Stimulated activated CD8-positive, alpha-beta memory T cell treated with anti-CD3 and anti-CD28 coated beads, Interleukin-15, amount 100 ng/mL, for 48 hours (primary cell): ENCODE measurements at places on chromosomes 7 and 10.

DNA sequence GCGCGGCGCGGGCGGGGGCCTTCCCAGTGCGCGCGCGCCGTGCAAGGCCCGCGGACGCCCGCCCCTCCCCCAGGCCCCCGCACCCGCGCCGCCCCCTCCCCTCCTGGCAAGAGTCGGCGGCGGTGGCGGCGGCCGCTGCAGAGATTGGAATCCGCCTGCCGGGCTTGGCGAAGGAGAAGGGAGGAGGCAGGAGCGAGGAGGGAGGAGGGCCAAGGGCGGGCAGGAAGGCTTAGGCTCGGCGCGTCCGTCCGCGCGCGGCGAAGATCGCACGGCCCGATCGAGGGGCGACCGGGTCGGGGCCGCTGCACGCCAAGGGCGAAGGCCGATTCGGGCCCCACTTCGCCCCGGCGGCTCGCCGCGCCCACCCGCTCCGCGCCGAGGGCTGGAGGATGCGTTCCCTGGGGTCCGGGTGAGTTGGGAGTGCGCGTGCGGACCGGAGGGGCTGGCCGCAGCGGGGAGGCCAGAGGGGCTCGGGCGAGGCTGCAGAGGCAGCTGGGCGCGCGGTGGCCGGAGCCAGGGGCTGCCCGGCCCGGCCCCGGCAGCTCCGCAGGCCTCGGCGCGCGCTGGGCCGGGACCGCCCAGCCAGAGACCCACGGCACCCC, at the start of gene BMPR1A:
BMPR1A (plus strand) TSS at position 109 of the 602 bp plus-strand sequence. CDS start 119,400 bp downstream, outside the sequence.
- no peak for DNase-seq

GRCh38 chr10:48449501-48450232, 143.2 kb downstream of the MAPK8 start:
- DNase-seq = no peak

DNA sequence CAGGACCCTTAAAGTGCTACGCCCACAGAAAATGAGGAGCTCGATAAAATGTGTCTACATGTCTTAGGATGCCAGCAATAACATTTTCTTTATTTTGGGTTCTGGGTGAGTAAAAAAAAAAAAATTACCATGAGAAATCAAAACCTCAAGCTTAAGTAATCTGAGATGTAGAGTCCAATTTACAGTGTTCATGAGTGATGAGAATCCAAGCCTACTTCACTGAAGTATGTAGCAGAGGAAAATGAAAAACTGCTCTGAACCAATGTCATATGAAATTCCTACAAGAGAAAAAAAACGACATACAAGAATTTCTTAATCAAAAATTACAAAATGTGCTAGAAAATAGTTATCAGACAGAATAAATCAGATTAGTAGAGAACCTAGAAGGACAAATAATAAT, 274.4 kb downstream of the HTR7 start:
- no peak for DNase-seq

GRCh38 chr7:945147-945555, 9.3 kb downstream of the ADAP1 start:
- DNase-seq = no peak

DNA sequence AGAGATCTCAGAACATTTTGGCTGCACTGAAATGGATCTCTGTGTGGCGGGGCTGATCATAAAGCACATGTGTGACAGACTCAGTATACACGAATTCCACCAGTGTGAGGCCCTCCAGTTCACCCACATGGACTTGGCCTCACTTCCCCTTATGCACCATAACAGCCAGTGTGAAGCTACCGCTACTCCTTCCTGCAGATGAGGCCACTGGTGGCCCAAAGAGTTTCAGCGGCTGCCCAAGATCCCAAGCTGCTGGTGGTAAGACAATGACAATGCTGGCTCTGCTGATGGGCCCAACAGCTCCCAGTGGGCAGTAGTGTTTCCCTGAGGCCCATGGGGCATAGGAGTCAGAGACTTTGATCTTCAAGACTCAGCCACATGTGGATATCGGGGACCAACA, 21.0 kb upstream of the C10orf71 start:
- no peak for DNase-seq

DNA sequence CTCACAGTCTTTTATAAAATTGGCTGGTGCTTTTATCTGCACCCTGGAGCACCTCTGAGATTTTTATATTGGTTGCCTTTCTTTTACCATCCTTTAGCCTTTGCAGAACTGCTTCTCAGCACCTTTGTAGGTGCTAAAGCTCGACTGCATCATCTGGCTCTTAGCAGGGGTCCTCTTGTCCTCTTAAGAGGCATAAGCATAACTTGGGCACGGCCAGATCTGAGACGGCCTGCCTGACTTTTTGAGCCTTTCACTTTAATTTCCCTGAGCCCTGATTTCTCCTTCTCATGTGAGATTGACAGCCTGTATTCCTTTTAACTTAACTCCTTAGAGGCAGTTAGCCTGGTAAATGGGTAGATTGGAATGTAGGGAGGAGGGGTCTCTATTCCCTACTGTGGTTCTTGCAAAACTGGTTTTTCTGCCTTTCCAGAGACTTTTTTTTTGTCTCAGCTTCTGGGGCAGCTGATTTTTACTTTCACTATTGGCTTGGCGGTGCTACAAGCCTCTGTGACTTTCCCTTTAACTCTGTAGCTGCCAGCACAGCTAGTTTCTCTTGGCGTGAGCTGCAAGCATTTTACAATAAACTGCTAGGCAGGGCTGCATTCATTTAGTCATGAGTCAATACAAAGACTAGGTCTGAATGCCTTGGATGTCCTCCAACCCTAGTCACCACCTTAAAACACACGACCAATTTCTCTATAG, 24.0 kb downstream of the ZPBP start:
- no peak for DNase-seq

DNA sequence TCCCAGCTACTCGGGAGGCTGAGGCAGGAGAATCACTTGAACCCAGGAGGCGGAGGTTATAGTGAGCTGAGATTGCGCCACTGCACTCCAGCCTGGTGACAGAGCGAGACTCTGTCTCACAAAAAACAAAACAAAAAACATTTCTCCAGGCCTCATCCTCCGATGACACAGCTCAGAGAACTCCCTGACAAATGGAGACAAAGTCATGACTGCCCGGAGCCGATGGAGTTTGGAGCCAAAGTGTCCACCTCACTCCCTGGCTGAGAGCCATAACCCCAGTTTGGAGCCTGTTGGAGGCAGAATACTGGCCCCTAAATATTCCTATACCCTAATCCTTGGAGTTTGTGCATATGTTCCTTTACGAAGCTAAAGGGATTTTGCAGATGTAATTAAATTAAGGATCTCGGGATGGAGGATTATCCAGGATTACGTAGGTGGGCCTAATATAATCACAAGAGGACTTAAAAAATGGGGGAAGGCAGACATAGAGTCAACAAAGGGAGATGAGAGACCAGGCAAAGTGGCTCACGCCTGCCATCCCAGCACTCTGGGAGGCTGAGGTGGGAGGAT, 22.7 kb downstream of the SSC4D start:
- no peak for DNase-seq

DNA sequence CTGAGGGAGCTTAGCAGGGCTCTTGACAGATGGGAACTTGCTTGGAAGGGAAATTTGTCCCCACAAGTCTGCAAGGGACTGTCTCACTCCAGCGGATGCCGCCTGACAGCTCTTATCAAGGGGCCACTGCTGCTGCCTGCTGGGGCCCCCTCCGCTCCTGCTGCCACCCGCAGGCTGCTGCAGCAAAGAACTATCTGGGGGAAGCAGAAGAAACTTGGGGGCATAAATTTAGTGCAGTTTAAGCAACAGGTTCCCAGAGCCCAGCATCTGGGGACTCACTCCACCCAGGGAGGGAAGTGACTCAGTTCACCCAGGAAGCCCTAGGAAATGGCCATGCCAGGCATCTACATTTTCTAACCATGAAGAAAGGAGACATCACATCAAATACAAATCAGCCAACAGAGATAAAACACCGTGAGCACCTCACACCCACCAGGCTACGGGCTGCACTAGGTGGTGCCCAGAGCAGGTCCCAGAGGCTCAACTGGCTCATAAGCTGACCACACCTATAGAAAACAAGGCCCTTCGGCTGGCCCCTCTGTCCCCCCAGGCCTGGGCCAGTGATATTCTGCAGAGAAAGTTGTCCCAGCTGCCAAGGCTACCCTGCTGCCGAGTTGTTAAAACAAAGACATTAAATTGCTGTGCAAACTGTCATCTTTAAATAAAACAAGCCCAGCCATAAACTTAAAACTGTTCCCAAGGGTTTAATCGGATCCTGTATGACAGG, 3.7 kb downstream of the RGS10 start:
- DNase-seq = peak; percentile 37

- DNase-seq = no peak
These were observed 60.8 kb downstream of the RAB18 start for GRCh38 chr10:27564880-27565279.

- DNase-seq = no peak
These were observed 1176.1 kb downstream of the GATA3 start for GRCh38 chr10:9230625-9231024.

DNA sequence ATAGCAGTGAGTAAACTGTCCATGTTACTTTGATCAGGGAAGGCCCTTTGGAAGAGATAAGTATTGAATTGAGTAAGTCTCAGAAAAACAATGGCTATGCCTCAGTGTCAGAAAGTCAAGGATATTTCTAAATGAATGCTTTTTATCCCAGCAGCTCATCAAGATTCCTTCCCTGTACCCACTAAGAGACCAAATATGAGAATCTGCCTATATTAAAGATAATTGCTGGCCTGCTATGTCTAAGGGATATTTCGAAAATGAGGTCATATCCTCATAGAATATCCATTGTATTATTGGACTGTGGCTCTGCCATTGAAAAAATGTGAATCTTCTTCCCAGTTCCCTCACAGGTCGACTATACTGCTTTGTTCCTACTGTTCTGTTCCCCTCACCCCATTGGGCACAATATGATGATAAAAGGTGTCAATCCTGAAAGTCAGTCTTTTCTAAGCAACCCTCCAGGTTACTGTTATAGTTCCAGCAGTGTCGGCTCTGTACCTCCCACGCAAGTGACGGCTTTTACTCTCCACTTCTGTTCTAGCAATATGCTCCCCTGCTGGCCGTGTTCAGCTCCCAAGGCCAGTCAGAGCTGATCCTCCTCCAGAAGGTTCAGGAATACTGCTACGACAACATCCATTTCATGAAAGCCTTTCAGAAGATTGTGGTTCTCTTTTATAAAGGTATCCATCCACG, 51.7 kb downstream of the BZW2 start:
- DNase-seq = no peak

DNA sequence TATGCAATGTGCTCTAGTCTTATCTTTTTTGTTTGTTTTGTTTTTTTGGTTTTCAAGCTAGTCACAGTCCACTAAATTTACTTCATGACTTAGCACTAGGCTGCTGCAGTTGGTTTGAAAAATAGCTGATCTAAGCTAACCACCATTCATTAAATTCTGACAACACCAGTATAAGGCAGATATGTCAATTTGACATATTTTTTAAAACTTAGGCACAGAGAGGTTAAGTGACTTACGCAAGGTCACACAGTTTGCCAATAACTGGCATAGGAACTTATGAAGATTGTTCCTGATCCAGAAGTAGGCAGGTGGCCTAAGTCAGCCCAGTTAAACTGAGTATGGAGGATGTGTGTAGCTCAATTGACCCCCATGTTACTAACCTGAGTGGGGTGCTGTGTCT, 377.3 kb upstream of the NFE2L3 start:
- DNase-seq = no peak

DNA sequence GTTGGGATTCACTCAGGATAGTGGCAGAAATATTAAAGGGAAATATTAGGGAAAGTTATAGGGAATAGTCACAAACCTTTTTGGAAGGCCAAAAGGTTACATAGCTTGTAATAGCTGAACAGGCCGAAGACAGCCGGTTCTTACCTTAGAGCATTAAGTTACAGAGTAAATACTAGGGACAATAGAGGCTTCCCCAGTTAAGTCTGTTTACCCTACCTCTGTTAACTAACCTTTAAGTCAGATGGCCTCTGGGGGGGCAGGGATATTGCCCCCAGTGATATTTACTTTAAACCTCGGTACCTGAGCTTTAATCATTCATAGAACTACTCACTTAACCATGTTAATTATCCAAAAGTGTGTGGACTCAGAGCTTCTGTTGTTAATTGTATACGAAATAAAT, 7.4 kb downstream of the POLR1F start:
- no peak for DNase-seq

DNA sequence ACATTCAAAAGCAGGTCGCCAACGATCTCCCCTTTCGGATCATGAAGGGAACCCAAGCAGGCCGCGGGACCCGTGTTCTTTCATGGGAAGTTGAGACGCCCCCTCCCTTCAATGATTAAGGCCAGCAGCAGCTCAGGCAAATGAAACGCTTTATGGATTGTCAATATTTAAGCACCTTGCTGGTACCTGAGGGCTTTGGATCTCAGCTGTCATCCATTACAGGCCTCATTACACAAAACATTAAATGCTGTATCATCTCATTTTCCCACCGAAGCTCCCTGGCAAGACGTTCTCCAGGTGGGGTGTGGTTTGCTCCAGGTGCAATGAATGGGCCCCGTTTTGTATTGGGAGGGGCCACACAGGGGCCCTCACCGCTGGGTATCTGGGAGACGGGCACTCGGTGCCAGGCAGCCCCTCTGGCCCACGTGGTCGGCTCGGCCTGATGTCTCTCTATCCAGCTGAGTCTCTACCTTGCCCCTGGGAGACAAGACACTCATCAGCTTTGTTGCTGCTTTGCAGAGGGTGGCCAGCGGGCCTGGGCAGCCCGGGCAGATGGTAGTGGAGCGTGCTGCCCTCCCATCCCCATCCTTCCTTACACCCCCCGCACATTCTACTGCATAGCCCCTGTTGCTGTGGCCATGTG, 456.1 kb upstream of the FOXK1 start:
- no peak for DNase-seq
